Sciatic nerve (tissue), 2 donors: ENCODE measurements at places on chromosomes 12 and 14. TPM values are rescaled to one million over a fixed set of nuclear protein-coding genes. Genes with fewer than 3 reads are reported as not detected.

Gene TRAFD1
- total RNA-seq: 26.5 TPM

DNA sequence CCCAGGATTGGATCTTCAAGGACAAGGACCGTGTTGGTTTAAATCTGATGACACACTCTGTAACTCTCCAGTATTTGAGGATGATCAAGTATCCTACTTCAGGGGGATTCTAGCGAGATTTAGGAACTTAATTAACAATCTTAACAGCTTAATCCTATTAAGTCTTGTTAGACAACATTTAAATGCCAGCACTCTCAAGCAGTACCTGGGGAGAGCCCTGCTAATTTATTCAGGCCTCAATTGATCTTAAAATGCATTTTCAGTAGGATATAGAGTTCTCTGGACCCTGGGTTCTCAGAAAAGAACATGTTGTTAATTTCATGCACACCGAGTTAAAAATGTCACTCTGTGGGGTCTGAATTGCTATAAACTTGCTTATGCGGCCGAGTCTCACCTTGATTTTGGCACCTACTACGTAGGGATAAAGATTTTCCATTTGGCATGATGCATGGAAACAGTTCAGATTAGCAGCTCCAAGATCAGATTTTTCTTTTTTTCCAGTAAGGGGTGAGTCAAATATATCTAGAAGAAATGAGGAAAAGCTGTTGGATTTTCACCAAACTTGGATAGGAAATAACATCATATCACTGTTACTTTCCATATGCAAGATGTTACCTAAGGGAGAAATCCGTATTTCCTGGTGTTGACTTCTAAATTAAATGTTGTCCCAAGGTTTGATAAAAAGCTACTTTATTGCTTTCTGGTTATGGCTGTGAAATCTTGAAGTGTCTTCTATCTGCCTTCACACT, 76.1 kb downstream of the SLC24A4 start:
- DNase-seq: no peak

DNA sequence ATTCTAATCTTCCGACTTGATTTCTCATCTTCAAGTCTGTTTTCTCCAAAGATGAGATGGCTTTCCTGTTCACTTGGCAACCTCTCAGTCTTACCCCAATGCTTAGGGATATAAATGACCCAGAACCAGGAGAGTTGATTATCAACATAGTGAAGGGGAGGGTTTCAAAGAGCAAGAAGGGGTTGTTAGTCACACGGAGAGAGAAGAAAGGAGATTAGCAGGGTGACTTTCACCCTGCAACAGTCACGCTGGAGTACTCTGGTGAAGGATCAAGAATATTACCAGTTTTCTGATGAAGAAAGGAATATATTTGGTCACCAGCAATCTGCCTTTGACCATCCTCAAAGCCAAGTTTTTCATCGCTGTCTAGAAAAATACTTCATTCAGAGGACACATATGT, at the start of gene TMEM52B:
TSS of gene TMEM52B (plus strand) at position 212 of the 400 bp plus-strand sequence. CDS start 543 bp downstream, outside the sequence.
- no peak for DNase-seq

GRCh38 chr12:69468237-69469026, 1.8 kb upstream of the FRS2 start:
- no peak for DNase-seq

- DNase-seq: no peak
Observed at GRCh38 chr12:72974954-72975555, 702.9 kb downstream of the TRHDE start.
